NCI-H526 (cell line): ENCODE measurements at places on chromosomes 4 and X.

DNA sequence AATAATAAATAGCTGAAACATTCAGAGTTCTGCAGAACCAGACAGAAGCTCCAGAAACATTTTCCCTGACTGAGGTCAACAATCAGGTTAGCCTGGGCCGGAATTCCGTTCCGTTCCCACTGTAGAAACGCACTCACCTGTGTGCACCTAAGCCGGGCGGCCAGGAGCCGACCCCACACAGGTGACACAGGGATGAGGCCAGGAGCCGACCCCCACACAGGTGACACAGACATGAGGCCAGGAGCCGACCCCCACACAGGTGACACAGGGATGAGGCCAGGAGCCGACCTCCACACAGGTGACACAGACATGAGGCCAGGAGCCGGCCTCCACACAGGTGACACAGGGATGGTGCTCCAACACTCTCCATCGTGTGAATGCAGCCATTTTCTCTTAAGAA, 21.9 kb downstream of the FAT1 start:
- no peak for DNase-seq

- DNase-seq: no peak
Observed at GRCh38 chr4:84994280-84994679, 27.8 kb upstream of the WDFY3 start.

GRCh38 chr4:3372933-3373465, 68.8 kb upstream of the HGFAC start:
- DNase-seq: no peak

- DNase-seq: no peak
Observed at GRCh38 chrX:123223409-123223808, 39.3 kb downstream of the GRIA3 start.

DNA sequence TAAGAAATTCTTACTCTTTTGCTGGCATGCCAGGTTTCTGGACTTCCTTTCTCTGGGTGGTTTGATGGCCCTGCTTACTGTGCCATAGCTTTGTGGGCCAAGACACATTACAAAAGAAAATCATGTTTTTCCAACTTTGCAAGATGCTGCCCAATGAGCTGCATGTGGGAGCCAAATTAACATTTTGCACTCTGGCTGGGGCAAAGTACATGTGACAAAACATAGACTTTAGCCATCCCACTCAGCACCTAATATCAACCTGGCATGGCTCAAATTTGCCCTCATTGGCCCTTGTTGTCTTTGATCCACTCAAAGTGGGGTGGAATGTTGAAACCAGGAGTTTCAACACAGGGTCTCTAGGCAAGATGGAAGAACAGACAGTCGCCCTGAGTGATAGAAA, 40.0 kb upstream of the DYNLT3 start:
- no peak for DNase-seq

GRCh38 chr4:102849579-102850104, 19.1 kb upstream of the CISD2 start:
- DNase-seq: no peak

- DNase-seq: peak; percentile 93
Observed at GRCh38 chr4:3880615-3881120, 114.5 kb downstream of the ADRA2C start.

DNA sequence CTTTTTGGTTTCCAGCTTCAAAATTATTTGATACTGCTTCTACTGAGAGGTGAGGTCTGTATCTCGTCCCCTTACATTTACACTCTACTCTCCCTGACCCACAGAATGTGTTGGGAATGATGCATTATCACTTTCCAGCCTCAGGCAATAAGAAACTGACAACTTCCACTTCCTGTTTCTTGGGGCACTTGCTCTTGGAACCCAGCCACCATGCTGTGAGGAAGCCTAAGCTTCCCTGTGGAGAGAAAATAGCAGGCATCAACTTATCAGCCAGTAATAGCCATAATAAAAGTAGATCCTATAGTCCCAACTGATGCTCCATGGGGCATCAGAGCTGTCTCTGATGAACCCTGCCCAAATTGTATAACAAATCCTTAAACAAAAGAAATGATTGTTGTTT, 32.6 kb downstream of the RELL1 start:
- no peak for DNase-seq

DNA sequence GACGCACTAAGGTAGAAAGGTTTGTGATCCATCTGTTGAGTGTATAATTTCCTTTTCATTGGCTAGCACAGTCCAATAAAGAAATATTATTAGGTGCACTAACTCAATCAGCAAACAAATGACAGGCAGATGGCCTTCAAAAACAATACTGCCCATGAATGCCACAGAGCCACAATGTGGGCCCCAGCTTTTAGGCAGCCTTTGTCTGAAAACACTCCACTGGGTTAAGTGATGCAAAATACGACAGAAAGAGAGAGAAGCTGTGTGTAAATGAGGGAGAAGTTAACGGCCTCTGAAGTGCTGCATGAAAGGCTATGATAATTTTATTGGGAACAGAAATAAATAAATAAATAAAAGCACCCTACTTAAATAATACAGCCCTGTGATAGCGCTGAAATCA, 274.6 kb downstream of the NKX6-1 start:
- DNase-seq: no peak

- DNase-seq: peak; percentile 32
Observed at GRCh38 chr4:184648054-184648312, 1.3 kb downstream of the CASP3 start.

GRCh38 chr4:24816797-24817196, 21.4 kb downstream of the SOD3 start:
- DNase-seq: no peak

DNA sequence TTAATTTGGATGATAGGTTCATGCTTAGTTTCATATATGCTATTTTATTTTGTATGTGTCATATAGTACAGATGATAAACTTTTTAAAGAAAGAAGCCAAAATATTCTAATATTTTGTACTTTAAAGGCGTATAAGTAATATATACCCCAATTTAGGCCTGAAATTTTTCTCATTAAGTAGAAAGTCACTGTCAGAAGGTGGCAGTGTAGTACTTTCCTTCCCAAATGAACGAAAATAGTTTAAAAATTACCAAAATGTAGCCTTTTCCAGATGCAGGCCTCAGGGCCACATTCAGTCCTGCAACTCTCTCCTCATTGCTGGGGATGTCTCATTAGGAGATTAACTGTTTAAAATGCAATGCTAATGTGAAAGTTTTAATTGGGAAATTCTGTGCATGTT, 1263.6 kb downstream of the C4orf33 start:
- DNase-seq: no peak

GRCh38 chr4:6655924-6656323, 15.4 kb downstream of the MRFAP1 start:
- DNase-seq: no peak

GRCh38 chr4:144403893-144404292, 242.1 kb upstream of the HHIP start:
- DNase-seq: no peak

- DNase-seq: no peak
Observed at GRCh38 chr4:85779165-85779564, 304.2 kb downstream of the ARHGAP24 start.
